T-helper 2 cell (primary cell): ENCODE measurements at places on chromosomes 7 and 10.

GRCh38 chr10:60353519-60354258 lies 36.0 kb downstream of the ANK3 start:
- no peak for DNase-seq

GRCh38 chr7:95919556-95919955 lies 147.2 kb downstream of the DYNC1I1 start:
- no peak for DNase-seq

GRCh38 chr7:27116031-27116961 lies 13.8 kb upstream of the HOXA2 start:
- DNase-seq: no peak

GRCh38 chr7:1557771-1558170 lies 1.8 kb upstream of the TMEM184A start:
- no peak for DNase-seq

GRCh38 chr7:150401424-150401790 lies 22.3 kb downstream of the ZNF775 start:
- no peak for DNase-seq

GRCh38 chr7:24304494-24305095 lies 20.6 kb downstream of the NPY start:
- DNase-seq: no peak

GRCh38 chr7:25718596-25718995 lies 433.4 kb upstream of the NFE2L3 start:
- DNase-seq: no peak

GRCh38 chr10:119538632-119539358 lies 3.7 kb downstream of the RGS10 start:
- no peak for DNase-seq

- no peak for DNase-seq
Measured at GRCh38 chr7:8319115-8319514, 57.1 kb upstream of the ICA1 start.

DNA sequence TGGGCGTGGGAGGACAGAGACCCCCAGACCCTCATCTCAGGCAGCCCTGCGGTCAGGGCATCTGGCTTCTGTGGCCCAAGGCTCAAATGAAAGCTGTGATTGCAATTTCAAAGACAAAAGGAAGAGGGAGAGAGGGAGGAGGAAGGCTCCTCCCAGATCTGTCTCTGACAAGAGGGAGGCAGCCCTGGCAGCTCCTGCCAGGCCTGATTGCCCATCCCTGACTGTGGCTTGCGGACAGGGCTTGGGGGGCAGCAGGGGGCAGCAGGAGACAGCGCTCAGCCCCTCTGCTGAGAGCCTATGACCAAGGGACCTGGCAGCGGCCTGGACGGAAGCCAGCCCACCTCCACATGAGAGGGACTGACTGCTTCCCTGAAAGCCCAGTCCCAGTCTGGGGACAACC lies 91.8 kb downstream of the PTPRN2 start:
- no peak for DNase-seq

DNA sequence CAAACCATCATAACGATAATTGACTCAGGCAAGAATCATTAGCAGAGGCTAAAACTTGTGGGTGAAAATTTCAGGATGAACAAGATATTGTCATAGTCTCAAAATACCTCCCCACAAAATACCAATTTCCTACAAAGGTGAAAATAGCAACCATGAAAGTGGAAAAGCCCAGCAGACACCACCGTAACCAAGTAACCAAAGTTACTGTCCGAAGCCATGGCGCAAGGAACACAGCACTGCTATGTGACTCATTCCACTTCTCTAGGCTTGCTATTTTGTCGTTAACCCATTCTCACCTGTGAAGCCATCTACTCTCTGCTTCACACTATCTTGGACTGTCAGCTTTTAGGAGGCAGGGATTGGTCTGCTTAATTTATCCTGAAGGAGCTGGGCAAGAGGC lies 113.8 kb upstream of the CACUL1 start:
- DNase-seq: no peak

DNA sequence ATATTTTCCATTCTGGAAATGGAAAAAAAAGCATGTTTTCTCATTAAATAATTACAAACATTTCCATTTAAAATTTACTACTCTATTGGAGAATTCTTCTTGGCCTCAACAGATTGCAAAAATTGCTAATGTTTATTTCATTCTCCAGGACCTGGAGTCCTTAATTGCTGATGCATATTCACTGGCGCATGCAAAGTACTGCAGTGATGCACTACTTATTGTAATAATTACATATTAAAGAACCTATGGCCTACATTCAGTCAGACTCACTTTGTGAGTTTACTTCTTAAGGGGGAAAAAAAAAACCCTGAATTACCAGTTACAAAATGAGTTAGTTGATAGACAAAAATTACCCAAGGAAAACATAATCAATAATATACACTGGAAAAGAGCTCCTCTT lies 391.0 kb upstream of the LRRTM3 start:
- DNase-seq: no peak

- DNase-seq: no peak
Measured at GRCh38 chr7:44583146-44583865, 1.3 kb upstream of the TMED4 start.

DNA sequence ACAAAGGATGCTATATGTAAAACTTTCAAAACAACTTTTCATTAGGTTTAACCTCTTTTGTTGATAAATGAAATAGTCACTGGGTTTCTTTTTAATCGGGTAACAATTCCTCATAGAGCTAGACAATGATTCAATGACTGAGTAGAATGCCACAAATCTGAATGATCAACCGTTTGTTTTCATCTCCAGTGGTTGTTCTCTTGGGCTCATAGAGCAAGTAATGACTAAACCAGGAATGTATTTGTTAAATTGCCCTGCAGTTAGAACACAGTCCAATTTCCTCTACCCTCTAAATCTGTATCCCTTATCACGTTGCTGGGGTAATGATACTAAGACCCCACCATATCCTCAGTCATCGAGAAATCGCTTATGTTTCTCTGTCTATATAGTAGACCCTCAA lies 40.0 kb downstream of the CNNM1 start:
- no peak for DNase-seq

DNA sequence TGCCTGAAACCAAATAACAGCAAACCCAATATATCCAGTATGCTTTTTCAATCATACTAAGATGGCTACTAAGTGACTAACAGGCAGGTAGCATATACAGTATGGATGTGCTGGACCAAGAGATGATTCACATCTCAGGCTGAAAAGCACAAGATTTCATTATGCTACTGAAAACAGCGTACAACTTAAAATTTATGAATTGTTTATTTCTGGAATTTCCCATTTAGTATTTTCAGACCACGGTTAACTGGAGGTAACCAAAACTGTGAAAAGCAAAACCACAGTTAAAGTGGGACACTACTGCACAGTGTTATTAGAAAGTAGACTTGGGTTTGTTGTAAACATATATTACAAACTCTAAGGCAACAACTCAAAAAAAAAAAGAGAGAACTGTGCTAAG lies 91.5 kb downstream of the KMT2C start:
- DNase-seq: peak; percentile 5

- DNase-seq: no peak
Measured at GRCh38 chr7:44768628-44769371, 20.2 kb downstream of the ZMIZ2 start.

DNA sequence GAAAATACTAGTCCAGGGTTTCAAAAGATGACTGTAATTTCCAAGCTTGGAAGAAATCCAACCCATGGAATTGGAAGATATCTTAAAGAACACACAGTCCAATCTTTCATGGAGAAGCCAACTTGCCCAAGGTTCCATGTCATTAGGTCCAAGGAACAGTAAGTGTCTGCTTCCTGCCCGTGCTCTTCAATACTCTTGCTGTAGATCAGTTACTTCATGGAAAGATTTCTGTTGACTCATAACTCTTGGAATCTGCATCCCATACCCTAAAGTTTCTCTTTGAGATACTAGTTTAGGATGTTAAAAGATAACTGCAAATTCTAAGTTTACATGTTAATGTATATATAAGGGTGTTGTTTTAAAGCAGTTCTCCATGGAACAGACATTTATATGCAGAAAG lies 127.9 kb upstream of the SLC13A1 start:
- DNase-seq: no peak

- DNase-seq: no peak
Measured at GRCh38 chr10:21536874-21537273, 2.8 kb downstream of the MLLT10 start.

DNA sequence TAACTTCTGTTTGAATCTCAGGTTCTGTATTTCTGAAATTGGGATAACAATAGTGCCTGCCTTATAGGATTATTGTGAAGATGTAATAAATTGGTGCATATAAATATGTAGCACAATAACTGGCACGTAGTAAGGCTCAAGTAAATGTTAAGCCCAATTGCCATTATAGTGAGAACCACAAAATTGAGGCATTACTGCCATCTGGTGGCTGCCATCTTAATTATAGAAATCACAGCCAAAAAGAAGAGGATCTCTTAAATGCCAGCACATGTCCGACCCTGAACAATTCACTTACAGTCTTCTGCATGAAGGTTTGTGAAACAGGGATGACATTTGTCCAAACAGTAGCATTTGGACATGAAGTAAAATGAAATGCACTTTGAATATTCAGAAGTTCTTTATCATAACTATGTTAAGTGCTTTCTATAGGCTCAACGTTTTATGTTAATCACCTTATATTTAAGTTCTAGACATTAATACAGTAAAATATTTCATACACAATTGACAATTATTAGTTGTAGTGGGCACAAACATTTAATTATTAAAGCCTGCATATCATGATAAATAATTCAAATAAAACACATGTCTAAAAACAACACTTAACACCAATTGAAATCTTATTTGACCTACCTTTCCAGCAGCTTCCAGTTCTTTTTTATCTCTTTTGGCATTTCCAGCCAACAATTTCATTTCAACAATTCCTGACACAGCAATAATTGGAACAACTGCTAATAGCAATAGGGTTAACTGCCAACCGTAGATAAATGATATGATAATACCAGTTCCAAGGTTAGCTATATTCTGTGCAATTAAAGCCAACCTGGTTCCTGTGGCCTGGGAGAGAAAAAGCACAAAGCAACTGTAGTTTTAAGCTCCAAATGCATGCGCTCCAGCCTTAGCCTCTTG lies 58.5 kb downstream of the ABCB4 start:
- DNase-seq: peak; percentile 48

DNA sequence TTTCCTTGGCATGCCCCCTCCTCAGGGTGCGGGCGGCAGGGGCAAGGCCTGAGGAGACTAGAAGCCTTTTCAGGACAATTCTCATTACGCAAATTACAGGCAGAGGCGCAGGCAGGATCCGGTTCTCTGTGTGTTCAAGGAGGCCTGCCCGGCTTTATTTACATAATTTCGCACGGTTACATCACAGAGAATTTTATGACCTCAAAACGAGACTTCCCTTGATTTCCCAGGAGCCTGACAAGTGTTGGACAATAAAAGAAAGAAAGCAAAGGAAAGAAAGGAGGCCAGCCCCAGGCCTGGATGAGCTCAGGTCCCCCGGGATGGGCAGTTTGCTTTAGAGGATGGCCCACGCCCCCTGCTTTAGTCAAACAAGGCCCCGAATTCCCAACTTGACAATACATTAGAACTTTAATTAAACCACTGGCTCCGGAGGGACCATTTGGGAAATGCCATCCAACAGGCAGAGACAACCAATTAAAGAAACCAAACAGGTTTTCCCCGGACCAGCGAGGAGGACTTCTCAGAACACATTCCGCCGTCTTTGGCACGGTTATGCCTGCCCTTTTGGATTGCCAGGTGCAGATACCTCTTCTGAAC lies 2.9 kb downstream of the MNX1 start:
- no peak for DNase-seq

DNA sequence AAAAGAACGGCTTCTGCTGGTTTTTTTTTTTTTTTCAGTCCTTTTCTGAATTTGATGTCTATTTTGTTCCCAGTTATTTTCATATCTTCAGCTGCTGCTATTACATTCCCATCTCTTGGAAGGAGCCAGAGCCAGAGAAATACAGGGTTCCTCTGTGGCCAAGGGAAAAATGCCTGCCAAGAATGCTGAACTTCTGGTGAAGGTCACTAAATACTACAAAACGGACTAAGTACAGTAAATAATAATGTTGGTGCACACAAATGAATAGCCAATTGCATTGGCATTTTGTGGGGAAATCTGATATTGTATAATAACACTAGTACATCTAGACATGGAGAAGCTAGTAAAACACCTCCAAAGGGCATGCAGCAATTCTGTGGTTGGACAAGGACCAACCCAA lies 56.3 kb upstream of the ZEB1 start:
- no peak for DNase-seq

GRCh38 chr7:103664577-103664976 lies 218.6 kb upstream of the SLC26A5 start:
- DNase-seq: no peak

DNA sequence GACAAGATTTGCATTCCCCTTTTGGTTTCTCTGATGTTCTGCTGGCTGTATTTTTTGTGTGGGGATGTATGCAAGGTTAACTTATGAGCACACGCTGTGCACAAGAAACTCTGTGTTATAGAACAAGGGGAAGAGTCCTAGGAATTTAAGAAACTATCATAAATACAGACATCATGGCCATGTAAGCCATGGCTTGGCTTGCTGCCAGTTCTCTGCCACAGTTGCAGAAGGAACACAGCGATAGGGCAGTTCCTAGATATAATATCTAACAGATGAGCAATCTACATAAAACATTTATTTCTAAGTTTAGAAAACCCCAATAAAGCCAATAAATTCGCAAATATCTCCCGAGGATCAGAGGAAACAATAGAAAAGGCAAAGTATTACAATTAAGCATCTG lies 153.3 kb downstream of the LRRTM3 start:
- DNase-seq: no peak
